ENCODE measurements at places on chromosomes 6 and 20. TPM values are rescaled to one million over a fixed set of nuclear protein-coding genes. Genes with fewer than 3 reads are reported as not detected.

GRCh38 chr6:53029257-53029656 is 34.2 kb upstream of the GSTA4 start:
- no peak for DNase-seq
- no peak overlapping the region for H3K27ac ChIP-seq
- H3K27me3 ChIP-seq: peaks cover 1% of the 10 kb centered on the region

DNA sequence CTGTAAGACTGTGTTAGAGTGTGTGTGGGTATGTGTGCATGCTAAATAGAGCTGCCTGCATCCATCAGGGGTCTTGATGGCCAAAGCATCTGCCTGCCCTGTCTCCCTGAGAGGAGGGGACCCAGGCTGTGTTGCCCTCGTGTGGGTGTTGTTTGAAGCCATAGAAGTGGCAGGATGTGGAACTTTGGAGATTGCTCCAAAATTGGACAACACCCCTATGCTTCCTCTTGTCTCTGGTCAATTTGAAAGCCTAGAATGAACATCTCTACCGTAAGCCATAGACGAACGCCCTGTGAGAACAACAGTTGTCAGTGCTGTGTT is 82.6 kb downstream of the ASXL1 start:
- H3K4me1 ChIP-seq: peaks cover 51% of the 10 kb centered on the region
- no peak for DNase-seq
- H3K27ac ChIP-seq: no peak overlapping the region
- H3K4me3 ChIP-seq: no peak overlapping the region
- peaks cover 20% of the 10 kb centered on the region for H3K27me3 ChIP-seq

DNA sequence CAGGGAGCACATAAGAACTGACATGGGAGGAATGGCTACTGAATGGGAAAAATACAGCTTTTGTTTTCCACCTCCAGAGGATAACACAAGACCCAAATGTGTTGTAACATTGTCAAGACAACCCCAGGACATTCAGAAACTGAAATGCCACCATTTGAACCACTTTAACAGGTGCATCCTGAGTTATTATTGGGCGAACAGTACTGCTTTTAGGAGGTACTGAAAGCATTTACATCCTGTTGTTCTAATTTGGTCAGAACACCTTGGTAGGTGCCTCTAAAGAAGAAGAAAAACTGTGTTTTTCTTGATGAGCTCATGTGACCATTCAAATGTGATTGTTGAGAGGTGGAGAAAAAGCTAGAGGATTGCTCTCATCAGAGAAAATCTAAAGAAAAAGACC is 6.4 kb upstream of the TXNDC5 start:
- DNase-seq: no peak
- no peaks in the 10 kb centered on the region for H3K36me3 ChIP-seq
- H3K4me1 ChIP-seq: no peaks in the 10 kb centered on the region
- peaks cover 2% of the 10 kb centered on the region for H3K27me3 ChIP-seq
- no peak overlapping the region for H3K27ac ChIP-seq
- no peak overlapping the region for H3K4me3 ChIP-seq

DNA sequence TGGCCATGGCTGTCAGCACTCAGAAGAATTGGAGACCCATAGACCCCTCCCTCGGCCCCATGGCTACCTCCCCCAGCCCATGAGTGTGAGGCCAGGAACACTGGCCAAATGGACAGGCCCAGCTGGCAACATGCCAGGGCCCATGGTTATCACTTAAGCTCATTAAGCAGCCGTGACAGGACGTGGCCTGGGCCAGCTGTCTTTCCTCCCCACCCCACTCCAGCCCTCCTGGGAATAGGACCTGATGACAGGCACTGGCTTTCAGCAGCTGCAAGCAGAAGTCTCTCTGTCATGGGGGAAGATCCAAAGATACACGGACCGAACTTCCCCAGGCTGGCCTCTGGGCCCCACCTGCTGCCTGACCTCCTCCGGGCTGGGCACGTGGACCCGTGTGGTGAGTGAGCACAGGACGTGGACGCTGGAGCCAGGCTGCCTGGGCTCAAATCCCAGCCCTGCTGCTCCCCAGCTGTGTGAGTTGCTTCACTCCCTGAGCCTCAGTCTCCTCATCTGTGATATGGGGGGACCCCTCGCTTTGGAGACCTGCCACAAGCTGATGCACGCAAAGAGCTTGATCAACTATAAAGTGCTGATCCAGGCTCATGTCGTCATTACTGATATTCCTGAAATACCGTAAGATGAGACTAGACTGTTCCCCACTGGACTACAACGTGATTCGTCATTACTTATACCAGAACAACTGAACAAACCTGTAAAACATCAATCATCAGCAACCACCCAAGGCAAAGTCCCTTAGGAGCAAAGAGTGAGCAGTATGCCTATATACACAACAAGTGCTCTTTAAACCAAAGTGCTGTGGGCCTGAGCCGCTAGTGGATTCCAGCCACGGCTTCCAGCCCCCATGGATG is 22.0 kb upstream of the VSTM2L start:
- H3K27me3 ChIP-seq: peaks cover 28% of the 10 kb centered on the region
- DNase-seq: no peak
- no peak overlapping the region for H3K27ac ChIP-seq
- H3K36me3 ChIP-seq: no peaks in the 10 kb centered on the region

Gene PLEKHG1
- total RNA-seq: not detected

- no peak overlapping the region for H3K4me3 ChIP-seq
- DNase-seq: no peak
- peak overlapping the region; percentile 59 for H3K27ac ChIP-seq
- H3K4me1 ChIP-seq: peaks cover 43% of the 10 kb centered on the region
- peaks cover 4% of the 10 kb centered on the region for H3K27me3 ChIP-seq
Observed at GRCh38 chr6:106747139-106747538, 117.8 kb downstream of the QRSL1 start.

Gene ARG1
- total RNA-seq: not detected

Gene HLA-DMB
- total RNA-seq: not detected

Gene SLPI
- not detected for total RNA-seq

Gene ZBTB46
- total RNA-seq: 0.78 TPM

GRCh38 chr20:31968291-31969126 is 558 bp downstream of the XKR7 start:
- H3K4me3 ChIP-seq: no peak overlapping the region
- H3K36me3 ChIP-seq: no peaks in the 10 kb centered on the region
- H3K27ac ChIP-seq: no peak overlapping the region
- H3K4me1 ChIP-seq: peaks cover 16% of the 10 kb centered on the region

GRCh38 chr6:47375426-47375825 is 65.7 kb upstream of the TNFRSF21 start:
- H3K4me1 ChIP-seq: no peaks in the 10 kb centered on the region
- H3K36me3 ChIP-seq: no peaks in the 10 kb centered on the region
- no peak overlapping the region for H3K27ac ChIP-seq
- H3K27me3 ChIP-seq: peaks cover 6% of the 10 kb centered on the region
- no peak for DNase-seq

DNA sequence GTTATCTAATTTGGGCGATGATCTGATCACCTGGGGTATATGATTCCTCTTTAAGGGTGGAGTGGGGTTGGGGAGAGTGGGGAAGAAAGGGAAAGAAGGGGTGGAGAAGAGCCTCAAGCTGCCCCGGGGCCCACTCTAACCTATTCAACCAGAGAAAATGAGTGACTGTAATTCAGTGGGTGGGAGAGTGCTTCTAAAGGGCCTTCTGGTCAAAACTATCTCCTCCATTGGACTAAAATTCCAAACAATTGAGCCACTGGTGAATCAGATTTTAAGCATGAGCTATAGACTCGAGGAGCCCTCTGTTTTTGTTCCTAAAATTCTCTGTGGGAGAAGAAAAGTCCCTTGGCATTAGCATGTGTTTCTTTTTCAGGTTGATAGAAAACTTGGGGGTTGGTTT is 296.8 kb downstream of the CLIC5 start:
- peaks cover 5% of the 10 kb centered on the region for H3K36me3 ChIP-seq
- no peaks in the 10 kb centered on the region for H3K27me3 ChIP-seq
- peak; percentile 43 for DNase-seq
- H3K4me3 ChIP-seq: peak overlapping the region; percentile 31
- H3K4me1 ChIP-seq: peaks cover 47% of the 10 kb centered on the region
